Activated CD8-positive, alpha-beta memory T cell treated with anti-CD3 and anti-CD28 coated beads for 1 hour (primary cell): ENCODE measurements at places on chromosomes 6 and 20.

DNA sequence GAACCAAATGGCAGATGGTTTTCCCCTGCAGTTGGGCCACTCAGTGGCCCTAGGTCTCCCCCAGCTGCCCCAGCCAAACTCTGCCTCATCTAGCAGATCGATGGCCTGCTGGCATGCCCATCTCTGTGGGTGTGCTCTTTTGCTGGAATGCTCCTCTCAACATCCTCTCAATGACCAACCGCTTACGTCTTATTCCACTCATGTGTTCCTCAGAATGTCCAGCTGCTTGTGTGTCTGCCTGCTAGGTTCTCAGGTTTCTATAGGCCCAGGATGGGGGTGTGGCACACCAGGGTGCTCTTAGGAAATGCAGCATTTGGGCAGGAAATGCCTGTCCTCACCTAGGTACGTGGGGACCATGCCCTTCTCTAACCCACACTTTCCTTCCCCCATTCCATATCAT is 509.9 kb upstream of the SYNCRIP start:
- DNase-seq = no peak

DNA sequence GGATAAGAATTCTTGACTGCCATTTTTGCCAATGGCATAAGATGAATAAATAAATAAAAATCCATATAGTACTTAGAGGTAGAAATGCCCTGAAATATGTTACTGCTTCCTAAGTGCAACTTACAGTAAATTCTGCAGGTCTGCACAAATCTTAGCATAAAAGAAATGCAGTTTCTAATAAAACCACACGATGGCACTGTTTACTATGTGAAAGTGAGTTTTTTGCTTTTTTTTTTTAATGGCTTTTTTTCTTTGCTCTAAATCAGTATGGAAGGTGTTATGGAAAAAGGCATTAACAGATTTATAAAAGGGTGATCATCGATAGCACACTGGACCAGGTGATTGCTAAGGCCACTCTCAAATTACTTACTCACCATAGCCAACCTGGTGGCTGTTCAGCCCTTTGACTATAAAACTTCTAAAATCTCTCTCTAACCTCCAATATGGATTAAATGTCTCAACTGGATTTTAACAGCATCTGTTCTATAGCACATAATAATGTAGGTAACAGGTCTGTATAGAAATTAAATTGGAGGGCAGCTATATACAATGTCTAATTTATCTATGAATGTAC is 45.8 kb downstream of the AHI1 start:
- DNase-seq = no peak

GRCh38 chr20:47784599-47785310 is 526 bp downstream of the SULF2 start:
- DNase-seq = no peak

GRCh38 chr6:135299256-135299655 is 118.1 kb downstream of the MYB start:
- DNase-seq = no peak

DNA sequence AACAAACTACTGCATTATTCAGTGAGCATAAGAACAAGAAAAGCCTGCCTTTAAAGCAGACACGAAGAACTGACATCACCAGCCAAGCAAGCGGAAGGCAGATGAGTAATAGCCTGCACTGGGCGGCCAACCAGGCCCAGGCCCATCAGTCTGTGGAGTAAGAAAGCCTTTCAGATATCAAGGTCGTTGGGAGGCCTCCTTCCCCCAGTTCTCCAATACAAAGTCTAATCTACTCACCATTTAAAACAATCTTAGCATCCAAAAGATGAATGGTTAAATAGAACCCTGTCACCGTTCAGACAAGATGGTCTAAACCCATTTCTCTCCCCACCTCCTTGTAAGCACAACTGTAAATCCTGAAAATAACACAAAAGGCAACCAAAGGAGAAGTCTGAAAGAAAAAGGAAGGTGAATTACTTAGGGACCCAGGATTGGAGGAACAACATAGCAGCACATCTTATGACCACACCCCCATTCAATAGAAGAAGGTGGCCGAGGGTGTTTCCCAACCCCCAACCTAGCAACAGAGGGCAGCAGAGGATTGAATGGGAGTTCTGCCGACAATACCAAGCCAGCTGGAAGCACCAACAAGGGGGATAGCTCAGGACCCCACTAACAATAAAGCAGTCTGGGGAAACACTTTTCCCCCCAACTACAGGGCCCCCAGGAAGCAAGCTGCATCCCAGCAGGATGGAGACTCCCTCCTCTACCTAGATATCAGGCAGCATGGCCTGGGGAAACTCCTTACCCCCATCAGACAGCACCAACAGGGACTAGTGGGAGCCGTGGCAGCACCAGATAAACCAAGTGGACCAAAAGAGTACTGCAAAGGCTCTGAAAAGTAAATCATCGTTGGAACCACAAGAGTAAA is 67.9 kb downstream of the ZHX3 start:
- no peak for DNase-seq
